ENCODE measurements at places on chromosomes 16 and 17.

DNA sequence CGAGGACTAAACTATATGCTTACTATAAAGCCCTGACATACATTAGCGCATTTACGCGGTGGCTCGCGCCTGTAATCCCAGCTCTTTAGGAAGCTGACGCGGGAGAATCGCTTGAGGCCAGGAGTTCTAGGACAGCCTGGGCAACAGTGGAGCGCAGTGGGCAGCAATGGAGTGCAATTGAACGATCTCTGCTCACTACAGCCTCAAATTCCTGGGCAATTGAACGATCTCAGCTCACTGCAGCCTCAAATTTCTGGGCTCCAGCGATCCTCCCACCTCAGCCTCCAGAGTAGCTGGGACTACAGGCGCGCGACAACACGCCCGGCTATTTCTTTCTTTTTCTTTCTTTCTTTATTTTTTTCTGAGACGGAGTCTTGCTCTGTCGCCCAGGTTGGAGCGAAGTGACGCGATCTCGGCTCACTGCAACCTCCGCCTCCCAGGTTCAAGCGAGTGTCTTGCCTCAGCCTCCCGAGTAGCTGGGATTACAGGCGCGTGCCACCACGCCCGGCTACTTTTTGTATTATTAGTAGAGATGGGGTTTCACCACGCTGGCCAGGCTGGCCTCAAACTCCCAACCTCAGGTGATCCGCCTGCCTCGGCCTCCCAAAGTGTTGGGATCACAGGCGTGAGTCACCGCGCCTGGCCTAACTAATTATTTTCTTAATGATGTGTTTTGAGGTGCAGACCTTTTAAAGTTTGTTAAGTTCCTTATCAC lies 506 bp upstream of the COG7 start:
- no peak for DNase-seq

DNA sequence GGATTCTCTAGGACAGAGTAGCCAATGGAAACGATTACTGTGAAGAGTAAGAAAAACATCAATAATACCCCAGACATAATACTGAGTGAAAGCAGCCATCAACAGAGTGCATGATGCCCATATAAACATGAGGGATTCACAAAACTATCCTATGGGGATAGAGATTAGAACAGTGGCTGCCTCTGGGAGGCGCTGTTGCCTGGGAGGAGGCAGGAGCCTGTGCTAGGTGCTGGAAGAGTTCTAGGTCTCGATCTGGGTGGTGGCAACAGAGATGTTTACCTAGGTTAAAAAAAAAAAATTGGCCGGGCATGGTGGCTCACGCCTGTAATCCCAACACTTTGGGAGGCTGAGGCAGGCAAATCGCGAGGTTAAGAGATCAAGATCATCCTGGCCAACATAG lies 7.9 kb downstream of the FA2H start:
- DNase-seq = no peak

DNA sequence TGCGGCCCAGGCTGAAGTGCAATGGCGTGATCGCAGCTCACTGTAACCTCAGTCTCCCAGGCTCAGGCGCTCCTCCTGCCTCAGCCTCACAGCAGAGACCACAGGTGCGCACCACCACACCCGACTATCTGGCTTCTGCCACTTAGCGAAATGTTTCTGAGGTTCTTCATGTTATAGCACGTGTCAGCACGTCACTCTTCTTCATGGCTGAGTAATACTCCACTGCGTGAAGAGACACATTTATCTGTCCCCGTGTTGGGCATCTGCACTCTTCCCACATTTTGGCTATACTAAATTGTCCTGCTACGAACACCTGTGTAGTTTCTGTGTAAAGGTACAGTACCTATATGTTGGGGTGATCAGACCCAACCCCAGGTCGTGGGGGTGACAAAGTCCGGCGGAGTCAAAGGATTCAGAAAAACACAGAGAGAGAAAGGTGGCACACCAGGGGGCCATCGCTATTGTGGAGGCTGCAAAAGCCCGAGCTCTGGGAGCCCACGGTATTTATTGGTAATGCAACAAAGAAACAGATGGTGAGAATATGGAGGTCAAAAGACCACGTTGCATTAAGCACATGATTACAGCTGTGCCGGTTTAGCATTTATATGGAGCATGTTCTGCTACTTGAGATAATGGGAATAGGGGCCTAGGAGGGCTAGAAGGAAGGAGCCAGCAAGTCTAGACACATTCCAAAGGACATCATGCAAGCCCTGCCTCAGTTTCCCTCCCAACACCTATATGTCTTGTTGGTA lies 851 bp upstream of the DPEP1 start:
- DNase-seq = no peak

DNA sequence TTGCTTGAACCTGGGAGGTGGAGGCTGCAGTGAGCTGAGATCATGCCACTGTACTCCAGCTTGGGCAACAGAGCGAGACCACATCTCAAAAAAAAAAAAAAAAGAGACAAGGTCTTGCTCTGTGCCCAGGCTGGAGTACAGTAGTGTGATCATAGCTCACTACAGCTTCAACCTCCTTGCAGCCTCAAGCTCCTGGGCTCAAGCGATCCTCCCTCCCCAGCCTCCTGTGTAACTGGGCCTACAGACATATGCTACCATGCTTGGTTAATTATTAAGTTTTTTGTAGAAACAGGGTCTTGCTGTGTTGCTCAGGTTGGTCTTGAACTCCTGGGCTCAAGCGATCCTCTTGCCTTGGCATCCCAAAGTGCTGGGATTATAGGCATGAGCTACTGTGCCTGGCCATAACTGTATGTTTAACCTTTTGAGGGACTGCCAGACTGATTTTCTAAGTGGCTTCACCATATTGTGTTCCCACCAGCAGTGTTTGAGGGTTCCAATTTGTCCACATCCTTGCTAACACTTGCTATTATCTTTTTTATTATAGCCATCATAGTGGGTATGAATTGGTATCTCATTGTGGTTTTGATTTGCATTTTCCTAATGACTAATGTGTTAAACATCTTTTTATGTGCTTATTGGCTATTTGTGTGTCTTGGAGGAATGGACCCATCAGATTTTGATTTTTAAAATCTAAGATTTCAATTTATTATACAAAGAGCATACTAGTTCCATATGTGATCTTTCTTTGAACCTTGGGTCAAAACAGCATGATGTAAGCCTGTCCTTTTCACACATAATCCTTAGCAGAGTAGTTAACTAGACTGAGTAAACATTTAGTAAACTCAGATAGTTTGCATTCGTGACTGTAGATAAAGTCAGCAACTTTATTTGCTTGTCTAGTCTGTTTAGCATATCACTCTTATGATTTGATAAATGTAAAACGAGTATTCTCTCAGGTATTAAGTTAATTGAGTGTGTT lies 38.1 kb upstream of the KPNB1 start:
- no peak for DNase-seq

DNA sequence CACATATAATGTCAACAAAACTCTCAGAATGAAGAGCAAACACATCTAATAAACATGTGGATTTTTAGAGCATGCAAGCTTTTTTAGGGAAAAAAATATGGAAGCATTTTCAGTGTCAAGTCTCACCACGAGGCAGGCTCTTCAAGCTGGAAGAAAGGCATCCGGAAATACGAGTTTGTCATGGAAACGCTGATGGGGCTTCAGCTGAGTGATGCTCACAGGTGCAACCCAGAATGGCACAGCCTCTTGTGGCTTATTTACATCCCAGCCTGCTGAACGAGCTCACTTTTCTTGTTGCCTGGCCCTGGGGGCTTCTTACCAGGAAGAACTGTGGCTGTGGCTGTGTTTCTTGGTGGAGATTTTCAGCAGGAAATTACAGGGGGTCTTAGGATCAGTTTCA lies 24.1 kb upstream of the DYNLL2 start:
- DNase-seq = no peak

Data from naive thymus-derived CD8-positive, alpha-beta T cell (primary cell).